Omental fat pad (tissue), 4 donors: ENCODE measurements at places on chromosomes 13 and 19.

GRCh38 chr19:3289971-3290569, 65.6 kb downstream of the CELF5 start:
- DNase-seq, result no peak

- no peak for DNase-seq
These were observed 514 bp upstream of the ARGLU1 start for GRCh38 chr13:106568299-106569003.

- no peak for DNase-seq
These were observed 5.5 kb upstream of the AKAP11 start for GRCh38 chr13:42266473-42266872.

GRCh38 chr13:50156140-50156539, 140.9 kb downstream of the KCNRG start:
- DNase-seq, result no peak

GRCh38 chr13:75870397-75870903, 234.3 kb downstream of the LMO7 start:
- no peak for DNase-seq

DNA sequence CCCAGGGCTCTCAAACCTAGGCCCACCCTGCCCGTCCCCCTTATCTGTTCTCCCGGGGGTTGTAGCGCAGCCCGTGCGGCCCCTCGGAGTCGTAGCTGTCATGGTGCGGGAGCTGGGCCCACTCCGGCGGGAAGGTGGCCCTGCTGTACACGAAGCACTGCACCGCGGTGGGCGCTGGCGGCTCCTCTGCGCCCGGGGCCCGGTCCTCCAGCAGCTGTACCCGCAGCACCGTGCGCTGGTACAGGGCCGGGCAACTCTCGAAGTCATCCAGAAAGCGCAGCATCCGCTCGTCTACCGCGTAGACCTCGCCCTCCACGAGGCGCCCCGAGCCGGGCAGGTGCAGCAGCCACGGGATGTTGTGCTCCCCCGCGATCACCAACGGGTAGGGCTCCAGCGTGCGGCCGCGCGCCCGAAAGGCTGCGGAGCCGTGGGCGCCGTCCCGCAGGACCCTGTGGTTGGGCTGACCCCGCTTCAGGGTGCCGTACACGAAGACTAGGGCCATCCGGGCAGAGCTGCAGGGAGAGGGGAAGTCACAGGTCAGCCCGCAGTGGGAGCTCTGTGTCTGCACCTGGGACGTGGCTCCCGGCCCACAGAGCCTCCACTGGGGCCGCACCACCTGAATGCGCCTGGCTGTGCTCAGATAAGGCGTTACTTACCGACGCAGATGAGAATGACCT, 56.4 kb downstream of the GGACT start:
- no peak for DNase-seq

- no peak for DNase-seq
These were observed at the start of gene ATP1A3 for GRCh38 chr19:41993612-41994483. ATP1A3 (minus strand) TSS chr19:41994230; CDS start chr19:41994076, 154 bp downstream.

GRCh38 chr19:30742406-30742938, 370.3 kb downstream of the ZNF536 start:
- no peak for DNase-seq

DNA sequence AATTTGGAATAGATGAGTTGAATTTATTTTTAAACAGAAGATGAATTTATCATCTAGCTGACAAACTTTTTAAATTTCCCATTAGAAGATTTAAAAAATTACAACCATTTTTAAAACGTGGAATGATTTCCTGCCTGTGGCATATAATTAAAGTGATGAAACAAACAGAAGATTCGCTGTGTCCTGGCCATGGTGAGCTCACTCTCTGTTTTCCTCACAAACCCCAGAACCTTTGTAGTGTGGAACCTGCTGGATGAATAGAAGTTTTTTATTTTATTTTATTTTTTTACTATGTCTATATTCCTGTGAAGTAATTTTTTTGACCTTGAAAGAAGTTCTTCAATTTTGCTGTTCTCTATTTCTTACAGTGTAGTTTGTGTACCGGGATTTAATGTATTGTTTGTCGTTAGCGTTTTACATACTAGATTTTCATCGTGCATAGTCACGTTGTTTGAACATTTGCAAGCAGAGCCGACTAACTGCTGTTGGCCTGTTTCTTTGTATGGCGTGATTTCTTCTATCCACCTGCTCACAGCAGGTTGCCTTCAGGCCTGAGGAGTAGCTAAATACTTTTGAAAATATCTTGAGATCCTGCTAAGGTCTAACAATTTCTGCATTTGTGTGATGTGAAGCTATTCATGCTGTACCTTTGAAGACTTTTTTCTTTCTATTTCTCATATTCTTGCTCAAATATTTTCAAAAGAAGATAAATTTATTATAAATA, 149.2 kb downstream of the GGACT start:
- no peak for DNase-seq

- DNase-seq, result no peak
These were observed 2.1 kb downstream of the ZNF709 start for GRCh38 chr19:12482509-12482886.

DNA sequence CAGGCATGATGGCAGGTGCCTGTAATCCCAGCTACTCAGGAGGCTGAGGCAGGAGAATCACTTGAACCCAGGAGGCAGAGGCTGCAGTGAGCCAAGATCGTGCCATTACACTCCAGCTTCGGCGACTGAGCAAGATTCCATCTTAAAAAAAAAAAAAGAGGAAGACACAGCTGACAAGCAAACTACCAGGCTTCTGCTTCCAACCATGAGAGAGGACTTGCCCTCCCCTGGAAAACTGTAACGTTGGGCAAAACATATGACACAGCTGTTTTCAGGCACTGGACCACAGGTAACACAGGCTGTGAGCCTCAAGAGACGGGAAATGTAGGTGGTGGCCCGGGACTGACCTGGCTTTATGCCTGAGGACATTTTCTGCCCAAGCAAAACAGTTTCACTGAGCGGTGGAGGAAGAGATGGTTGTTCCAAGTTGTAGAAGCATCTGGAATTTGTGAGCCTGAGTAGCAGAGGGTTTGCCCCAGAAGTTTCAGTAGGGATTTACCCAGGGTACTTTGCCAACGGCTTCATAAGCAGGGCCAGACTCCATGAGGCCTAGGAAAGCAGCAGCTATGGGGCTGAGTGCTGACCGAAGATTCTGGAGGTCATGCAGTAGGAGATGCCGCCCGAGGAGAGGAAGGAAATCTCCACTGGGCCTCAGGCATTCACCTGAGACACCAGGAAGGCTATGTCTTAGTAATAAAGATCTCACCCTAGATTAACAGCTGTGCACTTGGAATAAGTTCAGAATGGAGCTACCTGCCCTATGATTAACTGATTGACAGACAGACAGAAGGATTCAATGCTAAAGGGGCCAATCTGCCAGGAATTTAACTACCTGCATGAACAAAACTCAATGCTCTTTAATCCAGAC, 88.0 kb downstream of the ABCC4 start:
- no peak for DNase-seq

DNA sequence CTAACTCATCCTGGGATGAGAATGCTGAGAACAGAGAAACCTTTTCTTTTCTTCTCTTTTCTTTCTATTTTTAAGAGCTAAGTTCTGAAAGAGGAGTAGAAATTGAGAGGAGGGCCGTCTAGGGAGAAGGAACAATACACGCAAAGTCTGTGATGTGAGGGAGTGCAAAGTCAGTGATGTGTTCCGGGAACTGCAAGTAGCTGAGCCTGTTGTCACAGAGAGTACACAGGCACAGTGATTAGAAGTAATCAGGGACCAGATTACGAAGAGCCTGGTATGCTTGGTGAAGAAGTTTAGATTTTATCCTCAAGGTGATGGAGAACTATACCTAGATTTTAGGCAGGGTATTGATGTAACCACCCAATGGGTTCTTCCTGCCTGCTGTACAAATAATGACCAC, 32.0 kb upstream of the CXCL17 start:
- no peak for DNase-seq

GRCh38 chr19:55452749-55453346, 8.6 kb downstream of the ISOC2 start:
- no peak for DNase-seq

GRCh38 chr19:41998246-41999020, 4.4 kb upstream of the ATP1A3 start:
- DNase-seq, result no peak

- no peak for DNase-seq
These were observed 78.8 kb downstream of the RAP2A start for GRCh38 chr13:97512732-97513131.

- DNase-seq, result no peak
These were observed 13.3 kb upstream of the FGF9 start for GRCh38 chr13:21657538-21657937.

- no peak for DNase-seq
These were observed 53.6 kb downstream of the NDFIP2 start for GRCh38 chr13:79534596-79534995.

DNA sequence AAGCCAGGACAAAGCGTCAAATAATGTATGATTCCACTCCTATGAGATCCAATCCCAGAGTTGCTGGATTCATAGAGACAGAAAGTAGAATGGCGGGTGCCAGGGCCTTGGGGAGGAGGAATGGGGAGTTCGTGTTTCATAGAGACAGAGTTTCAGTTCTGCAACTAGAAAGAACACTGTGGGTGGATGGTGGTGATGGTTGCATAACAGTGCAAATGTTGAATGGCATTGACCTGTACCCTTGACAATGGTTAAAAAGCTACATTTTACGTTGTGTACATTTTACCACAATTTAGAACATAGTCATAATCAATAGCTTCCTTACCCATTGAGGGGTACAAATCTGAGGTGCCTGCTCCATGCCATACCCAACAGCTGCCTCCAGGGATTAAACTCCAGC, 33.4 kb downstream of the MBD3L2B start:
- DNase-seq, result no peak
